Mesendoderm (in vitro differentiated cells): ENCODE measurements at places on chromosomes 12 and 14.

DNA sequence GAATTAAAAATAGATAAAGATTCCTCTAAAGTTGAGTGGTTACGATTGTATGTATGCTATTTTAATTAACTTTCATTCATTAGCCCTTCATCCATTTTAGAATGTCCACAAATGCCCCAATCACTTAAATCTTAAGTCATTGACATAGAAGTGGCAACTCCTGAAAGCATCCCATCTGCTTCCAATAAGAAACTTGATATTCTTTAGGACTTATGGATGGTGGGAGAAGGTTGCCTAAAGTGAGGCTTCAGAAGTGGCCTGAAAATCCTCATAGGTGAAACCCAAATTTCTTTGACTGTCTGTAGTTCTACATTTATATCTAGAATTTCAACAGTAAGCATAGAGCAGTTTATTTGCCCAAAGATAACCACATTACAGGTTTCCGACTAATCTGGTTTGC, 161.7 kb upstream of the HMGA2 start:
- no peak overlapping the region for H3K27ac ChIP-seq
- H3K36me3 ChIP-seq = no peaks in the 10 kb centered on the region
- no peak for DNase-seq
- no peaks in the 10 kb centered on the region for H3K4me1 ChIP-seq

DNA sequence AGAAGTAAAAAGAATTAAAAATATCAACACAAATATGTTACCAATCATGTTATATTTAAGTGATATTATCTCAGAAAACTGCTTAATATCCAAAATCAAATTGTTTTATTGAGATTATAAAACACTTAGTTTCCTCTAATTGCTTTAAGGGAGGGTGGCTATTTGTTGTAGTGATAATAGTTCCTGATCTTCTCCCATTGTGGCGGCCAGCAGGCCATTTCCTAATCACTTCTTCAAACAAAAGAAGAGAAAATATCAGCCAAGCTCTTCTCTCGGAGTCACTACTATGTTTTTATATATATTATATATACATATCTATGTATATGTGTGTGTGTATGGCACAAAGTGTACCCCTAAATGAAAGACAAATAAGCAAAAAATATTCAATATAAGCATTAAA, 31.5 kb downstream of the ERO1A start:
- H3K4me3 ChIP-seq = no peak overlapping the region
- no peaks in the 10 kb centered on the region for H3K27me3 ChIP-seq
- peak; percentile 30 for DNase-seq
- H3K36me3 ChIP-seq = no peaks in the 10 kb centered on the region

- no peaks in the 10 kb centered on the region for H3K4me1 ChIP-seq
- no peak for DNase-seq
- no peak overlapping the region for H3K4me3 ChIP-seq
Measured at GRCh38 chr12:26732005-26732908, 100.7 kb downstream of the ITPR2 start.

GRCh38 chr14:72008666-72009065, 76.4 kb downstream of the RGS6 start:
- H3K27ac ChIP-seq = no peak overlapping the region
- H3K4me3 ChIP-seq = no peak overlapping the region
- no peaks in the 10 kb centered on the region for H3K36me3 ChIP-seq
- no peaks in the 10 kb centered on the region for H3K27me3 ChIP-seq
- no peaks in the 10 kb centered on the region for H3K4me1 ChIP-seq

DNA sequence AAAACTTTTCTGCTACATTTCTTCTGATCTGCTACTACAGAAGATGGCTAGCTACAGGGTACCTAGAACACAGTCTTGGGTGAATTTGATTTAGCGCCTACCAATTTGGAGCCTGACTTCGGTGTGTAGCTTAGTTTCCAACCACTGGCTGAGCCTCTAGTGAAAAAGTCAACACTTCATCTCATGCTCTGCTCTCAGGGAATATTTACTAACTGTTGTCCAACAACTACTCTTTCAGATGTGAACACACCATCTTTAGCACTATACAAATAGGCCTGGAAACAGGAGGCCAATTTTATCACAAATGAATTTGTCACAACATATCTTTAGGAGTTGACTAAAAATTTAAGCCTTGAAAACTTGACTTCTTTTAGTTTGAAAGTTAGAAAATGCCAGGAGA, 167.9 kb downstream of the NELL2 start:
- no peaks in the 10 kb centered on the region for H3K27me3 ChIP-seq
- no peak overlapping the region for H3K27ac ChIP-seq
- no peak overlapping the region for H3K4me3 ChIP-seq

GRCh38 chr14:100605706-100606686, 18.8 kb upstream of the BEGAIN start:
- H3K4me1 ChIP-seq = no peaks in the 10 kb centered on the region
- H3K27me3 ChIP-seq = no peaks in the 10 kb centered on the region
- H3K36me3 ChIP-seq = no peaks in the 10 kb centered on the region
- DNase-seq = no peak
- H3K27ac ChIP-seq = no peak overlapping the region
- H3K4me3 ChIP-seq = no peak overlapping the region
